Keratinocyte (primary cell): ENCODE measurements at places on chromosomes 7 and 10. TPM values are rescaled to one million over a fixed set of nuclear protein-coding genes. Genes with fewer than 3 reads are reported as not detected.

- DNase-seq, result no peak
Observed at GRCh38 chr10:5476918-5477525, 22.3 kb downstream of the CALML5 start.

DNA sequence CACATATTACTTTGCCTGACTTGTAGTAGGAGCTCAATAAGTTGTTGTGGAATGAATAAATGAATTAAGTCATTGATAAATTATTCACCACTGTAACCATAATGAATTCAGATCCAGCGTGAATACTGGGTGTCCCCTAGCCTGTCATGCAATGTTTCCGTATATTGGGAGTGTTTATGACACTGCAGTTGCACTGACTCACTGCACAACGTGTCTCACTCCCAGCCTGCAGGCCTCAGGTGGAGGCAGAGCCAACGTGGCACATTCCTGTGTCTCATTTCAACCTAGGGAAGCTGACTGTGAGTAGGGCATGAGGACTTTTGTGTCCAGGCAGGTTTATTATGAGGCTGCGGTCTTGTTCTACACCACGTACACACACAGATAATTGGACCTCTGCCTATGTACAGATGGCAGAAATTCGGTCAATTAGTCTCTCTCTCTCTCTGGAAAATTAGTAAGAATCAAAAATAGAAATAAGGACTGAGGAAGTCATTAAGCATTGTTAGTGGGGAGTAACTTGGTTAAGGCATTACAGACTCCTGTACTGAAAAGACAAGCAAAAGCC, 299.1 kb upstream of the IGFBP3 start:
- DNase-seq, result peak; percentile 94

GRCh38 chr10:121032460-121032859, 181.3 kb downstream of the WDR11 start:
- DNase-seq, result no peak

DNA sequence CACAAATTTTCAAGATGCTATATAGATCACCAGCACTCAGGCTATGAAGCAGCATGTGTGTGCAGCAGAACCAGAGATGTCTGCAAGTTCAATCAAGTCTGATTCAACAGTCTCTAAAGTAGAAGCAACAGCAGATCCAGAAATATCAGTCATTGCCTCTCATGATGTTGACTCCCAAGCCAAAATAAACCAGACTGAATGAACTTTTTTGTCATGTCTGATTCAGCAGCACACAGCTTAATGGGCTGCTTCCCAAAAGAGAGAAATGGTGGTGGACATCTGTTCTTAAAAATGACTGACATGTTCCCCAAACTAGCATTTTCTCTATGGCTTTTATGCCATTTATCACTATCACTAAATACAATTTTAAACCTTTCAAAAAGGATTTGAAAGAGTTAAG, 53.8 kb downstream of the TMEM26 start:
- DNase-seq, result no peak

DNA sequence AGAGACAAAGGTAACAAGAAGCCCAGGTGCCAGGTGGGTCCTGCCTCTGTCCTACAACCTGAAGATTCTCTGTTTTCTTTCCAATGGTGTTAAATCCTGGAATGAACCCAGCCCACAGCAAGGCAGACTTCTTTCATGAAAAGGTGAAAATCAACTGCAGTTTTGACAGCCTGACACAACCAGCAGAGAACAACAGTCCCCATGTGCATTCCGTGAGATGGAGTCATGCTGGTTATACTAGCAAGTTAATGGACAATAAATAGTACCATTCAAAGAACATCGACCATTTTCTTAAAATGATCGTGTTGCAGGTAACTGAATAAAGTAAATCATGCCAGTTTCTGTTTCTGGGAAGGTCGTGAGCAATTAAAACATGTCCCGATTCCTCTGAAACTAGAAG, 131.5 kb downstream of the SFMBT2 start:
- no peak for DNase-seq

IDI2 gene
- not detected in 3 replicates for polyA plus RNA-seq

- DNase-seq, result no peak
Observed at GRCh38 chr10:54691331-54691730, 109.7 kb downstream of the PCDH15 start.

GRCh38 chr7:8178353-8178752, 83.6 kb downstream of the ICA1 start:
- no peak for DNase-seq

GRCh38 chr7:8117195-8117594, 144.8 kb downstream of the ICA1 start:
- no peak for DNase-seq

VAX1 gene
- polyA plus RNA-seq, result 0.03 to 0.04 TPM in 2 of 3 replicates, not detected in the other

KNDC1 gene
- polyA plus RNA-seq, result 0.02 to 0.32 TPM (median 0.20 TPM) in 3 replicates

DNA sequence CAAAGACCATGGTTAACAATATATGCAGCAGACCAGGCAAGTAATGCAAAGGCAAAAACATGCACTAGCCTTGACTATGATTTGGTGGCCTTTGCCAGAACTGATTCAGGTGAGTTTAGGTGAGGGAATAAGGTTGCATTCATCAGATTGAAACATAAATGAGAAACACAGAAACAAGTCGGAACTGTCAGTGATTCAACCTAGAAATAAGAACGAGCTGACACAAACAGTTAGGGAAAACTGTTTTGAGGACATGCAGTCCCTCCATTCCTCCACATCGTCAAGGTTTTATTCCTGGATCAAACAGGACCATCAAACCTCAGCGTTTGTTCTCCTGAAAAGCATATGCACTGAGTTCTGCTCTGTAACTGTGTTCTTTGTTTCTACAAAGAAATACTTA, 1.8 kb downstream of the ZNF248 start:
- no peak for DNase-seq
